ENCODE measurements at places on chromosomes 5 and 9. TPM values are rescaled to one million over a fixed set of nuclear protein-coding genes. Genes with fewer than 3 reads are reported as not detected.

DNA sequence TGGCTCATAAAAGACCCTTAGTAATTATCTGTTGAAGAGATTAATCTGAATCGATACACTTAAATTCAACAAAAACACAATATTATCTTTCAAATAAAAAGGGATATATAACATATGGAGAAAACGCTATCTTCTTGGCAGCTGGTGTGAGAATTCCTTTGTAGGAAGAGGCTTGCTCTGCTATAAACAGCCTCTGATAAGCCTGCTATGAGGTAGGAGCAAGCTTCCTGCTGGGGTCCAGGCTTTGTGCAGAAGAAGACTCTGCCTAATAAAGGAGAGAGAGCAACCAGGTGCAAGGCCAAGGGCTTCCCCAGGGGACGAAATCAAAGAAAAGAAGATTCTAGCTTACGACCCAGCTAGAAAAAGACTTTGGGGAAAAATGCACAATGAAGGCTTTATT, 43.3 kb upstream of the SSBP2 start:
- DNase-seq, result no peak

- no peak for DNase-seq
Observed at GRCh38 chr5:173634465-173634983, 18.1 kb upstream of the BOD1 start.

DNA sequence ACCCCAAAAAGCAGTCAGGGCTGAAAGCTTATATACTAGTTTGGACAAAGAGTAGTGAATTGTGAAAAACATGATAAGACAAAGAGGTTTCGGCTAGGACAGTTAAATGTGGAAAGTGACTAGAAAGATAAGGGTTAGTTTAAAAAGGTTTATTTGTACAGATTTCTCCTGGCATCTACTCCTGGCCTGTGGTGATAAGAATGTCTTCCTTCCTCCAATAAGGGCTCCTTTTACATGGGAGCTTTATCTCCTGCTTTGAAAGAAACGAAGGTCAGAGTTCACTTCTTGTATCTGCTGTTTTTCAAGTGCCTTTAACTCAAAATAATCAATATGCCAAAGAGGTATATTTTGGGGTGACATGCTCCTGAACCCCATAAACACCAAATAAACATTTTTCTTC, 776.1 kb upstream of the COX7C start:
- DNase-seq, result no peak

DNA sequence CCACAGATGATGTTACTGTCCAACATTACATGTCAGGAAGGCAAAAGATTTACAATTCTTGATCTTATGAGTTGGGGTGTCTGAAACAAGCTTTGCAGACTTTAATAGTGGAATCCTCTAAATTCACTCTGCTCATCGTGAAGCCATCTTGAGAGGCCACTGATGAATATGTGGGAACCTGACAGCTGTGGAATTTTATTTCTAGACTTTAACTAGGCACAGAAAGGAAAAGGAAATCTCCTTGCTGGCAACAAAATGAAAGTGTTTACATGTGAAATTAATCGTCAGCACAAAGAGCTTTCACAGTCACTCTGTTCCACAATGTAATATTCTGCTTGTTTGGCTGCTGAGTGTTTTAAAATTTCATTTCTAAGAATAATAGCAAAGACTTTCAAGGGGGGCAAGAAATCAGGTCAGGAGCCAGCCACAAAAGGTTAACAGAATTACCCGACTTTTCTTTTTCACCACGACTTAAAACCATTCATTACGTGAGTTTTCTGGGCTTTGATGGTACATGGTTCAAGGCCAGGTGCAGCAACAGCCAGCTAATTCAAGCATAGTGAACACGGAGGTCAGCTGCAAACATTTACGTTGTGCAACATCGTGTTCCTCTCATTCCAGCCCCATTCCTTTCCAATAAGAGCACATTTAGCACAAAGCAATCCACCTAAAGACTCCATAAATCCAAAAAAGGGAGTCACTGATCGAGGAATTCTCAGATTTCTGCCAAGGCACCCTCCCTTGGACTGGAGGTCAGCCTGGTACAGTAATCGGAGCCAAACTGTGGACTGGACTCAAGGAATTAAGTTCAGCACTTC, 14.6 kb downstream of the NREP start:
- DNase-seq, result no peak

GRCh38 chr5:7714697-7715096, 136.2 kb downstream of the CFAP90 start:
- DNase-seq, result no peak

GRCh38 chr5:98482321-98483300, 290.9 kb upstream of the RGMB start:
- DNase-seq, result no peak

GRCh38 chr9:131524665-131525315, 6.3 kb downstream of the UCK1 start:
- DNase-seq, result no peak

- DNase-seq, result no peak
Observed at GRCh38 chr9:136385015-136385414, 11.5 kb upstream of the CARD9 start.

- DNase-seq, result no peak
Observed at GRCh38 chr9:76020652-76021051, 130.2 kb downstream of the PCSK5 start.

DNA sequence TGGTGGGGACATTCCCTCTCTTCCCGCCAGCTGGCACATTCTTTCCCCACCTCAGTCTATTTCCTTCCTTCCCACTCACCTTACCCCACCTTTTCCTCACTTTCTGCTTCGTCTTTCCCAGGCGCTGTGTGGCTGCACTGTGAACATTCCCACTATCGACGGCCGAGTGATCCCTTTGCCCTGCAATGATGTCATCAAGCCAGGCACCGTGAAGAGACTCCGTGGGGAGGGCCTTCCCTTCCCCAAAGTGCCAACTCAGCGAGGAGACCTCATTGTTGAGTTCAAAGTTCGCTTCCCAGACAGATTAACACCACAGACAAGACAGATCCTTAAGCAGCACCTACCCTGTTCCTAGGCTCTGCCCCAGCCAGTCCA, 7.3 kb downstream of the DNAJB5 start:
- peak; percentile 36 for DNase-seq

- no peak for DNase-seq
Observed at GRCh38 chr9:76629205-76629990, 134.8 kb upstream of the PCA3 start.

DNA sequence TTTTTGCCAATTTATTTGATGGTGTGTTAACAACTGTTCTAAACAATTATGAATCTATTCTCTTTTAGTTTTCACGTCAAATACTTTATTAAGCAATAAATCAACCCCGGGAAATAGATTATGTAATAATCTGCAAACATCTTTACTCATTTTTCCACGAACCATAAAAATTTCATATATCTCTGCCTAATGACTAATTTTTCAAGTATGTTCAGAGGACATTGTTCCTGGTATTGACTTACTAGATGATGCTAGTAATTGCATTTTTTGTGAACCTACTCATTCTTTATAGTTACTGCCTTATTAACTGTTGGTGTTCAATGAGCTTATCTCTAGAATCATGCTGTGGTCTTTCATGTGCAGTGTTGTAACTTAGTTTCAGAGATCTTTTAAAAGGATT, 41.0 kb upstream of the FBN2 start:
- no peak for DNase-seq

GRCh38 chr9:23464275-23464674, 361.8 kb downstream of the ELAVL2 start:
- DNase-seq, result no peak

DNA sequence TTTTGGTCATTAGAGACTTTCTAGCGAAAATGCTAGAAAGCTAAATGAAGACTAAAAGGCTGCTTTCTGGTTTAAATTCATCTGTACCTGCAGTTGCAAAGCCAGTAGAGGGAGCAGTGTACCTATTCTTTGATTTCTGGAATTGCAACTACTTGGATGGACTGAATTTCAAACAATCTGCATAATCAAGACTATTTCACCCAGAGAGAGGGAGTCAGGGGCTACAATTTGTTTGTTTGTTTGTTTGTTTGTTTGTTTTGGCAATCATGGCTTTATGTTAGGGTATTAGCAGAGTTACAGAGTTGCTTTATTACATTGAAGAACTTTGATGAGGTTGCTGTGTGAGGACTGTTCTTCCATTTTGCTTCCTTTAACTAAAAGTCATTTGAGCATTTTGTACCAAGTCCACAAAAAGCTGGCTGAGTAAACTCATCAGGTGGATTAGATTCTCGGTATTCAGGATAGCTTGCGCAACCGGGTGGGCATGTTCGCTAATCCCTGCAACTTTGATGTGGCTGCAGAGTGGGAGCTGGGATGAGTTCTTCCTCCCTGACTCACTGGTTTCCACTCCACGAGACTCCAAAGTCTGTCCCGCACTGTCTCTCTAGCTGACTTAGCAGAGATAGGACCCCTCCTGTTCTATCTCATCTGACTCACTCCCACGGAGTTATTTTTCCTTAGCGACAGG, 80.0 kb upstream of the TUT7 start:
- DNase-seq, result peak; percentile 86

GRCh38 chr9:121169094-121169601, 32.5 kb downstream of the RAB14 start:
- peak; percentile 30 for DNase-seq

DNA sequence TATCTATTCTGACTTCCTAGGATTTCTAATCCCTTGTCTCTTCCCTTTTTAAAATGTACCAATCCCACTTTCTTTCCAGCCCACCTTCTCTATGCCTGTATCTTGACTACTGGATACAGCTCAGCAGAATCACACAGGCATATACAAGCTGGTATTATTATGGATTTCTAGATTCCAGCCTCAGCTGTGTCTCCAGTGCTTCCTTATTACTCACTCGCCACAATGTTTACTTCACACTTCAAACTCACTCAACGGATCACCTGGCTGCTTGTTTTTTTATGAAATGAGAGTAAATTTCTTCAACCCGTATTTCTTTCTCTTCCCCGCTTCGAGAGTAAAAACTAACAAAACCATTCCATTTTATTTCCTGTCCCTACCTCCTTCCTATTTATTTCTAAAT, 38.8 kb downstream of the CWC27 start:
- DNase-seq, result no peak

GRCh38 chr5:154174091-154174490, 16.4 kb upstream of the GALNT10 start:
- DNase-seq, result no peak

- no peak for DNase-seq
Observed at GRCh38 chr9:69818750-69819345, 1.8 kb upstream of the CFAP95 start.

GRCh38 chr5:52811067-52811749, 23.5 kb downstream of the ITGA1 start:
- no peak for DNase-seq

DNA sequence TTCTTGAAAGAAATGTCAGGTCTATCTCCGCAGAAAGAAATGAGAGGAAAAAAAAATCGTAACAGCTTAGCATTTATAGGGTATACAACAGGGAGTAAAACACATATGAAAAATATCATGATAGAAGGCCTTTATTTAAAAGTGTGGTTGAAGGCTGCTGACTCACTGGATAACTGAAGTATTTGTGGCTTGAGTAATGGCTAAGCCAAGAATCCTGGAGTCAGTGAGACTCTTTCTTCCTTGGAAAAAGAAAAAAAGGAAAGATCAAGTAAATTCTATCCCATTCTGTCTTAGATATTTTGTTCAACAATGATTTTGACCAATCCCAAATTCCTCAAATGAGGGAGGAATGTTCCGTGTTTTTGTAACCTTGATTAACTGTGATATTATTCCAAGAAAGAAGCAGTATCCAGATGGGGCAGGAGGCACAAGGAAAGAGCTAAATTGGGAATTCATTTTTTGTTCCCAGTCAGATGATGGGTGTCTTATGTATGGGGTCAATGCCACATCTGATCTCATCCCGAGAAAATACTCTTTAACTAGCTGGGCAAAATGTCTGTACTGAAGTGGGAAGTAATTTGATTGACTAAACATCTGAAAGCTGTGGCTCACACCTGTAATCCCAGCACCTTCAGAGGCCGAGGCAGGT, 64.3 kb upstream of the MYO10 start:
- DNase-seq, result no peak

DNA sequence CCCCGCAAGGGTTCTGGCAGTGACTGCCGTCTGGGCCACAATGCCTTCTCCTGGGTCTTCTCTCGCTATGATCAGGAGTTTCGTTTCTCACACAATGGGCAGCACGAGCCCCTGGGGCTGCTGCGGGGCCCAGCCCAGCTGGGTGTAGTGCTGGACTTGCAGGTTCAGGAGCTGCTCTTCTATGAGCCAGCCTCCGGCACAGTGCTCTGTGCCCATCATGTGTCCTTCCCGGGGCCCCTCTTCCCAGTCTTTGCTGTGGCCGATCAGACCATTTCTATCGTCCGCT, 7.0 kb downstream of the HDHD3 start:
- no peak for DNase-seq

DNA sequence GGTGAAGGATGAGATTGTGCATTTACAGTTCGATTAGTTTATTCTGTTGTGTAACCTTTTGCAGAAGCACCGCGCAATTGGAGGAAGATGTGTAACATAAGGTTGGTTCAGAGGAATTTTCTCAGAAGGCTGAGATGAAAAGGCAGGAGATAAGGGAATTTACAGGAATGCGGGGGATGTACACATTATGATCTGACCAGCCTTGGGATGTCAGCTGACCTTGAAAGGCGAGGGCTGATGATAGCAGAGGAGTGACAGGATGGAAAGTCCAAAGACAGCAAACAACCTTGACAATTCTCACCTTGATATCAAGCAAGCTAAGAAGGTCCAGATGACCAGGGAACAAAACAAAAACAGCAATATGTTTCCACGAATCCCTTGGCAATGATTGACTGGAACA, 88.8 kb downstream of the OTULIN start:
- no peak for DNase-seq

DNA sequence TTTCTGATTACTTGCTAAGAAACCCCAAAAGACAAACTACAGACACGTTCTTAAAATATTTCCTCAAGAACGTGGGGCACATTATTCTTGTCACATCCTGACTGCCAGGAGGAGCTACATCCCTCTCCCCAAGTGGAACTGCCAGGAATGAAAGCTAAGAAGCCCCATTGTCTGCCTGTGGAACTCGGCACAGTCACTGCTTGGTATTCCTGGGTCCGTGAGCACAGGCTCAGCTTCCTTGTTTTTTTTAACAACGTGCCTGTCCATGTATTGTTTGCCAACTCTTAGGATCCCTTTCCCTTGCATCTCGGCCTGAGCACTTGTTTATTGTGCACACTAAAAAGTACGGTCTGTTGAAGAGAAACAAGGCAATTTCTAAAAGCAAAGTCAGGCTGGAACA, 47.0 kb upstream of the SELENOP start:
- DNase-seq, result peak; percentile 25

Gene GMCL2
- total RNA-seq, result not detected

Gene ADAM19
- total RNA-seq, result 1.2 TPM

Gene CCDC180
- 4.1 TPM for total RNA-seq

Gene AIF1L
- total RNA-seq, result 18.4 TPM

Gene OR13J1
- total RNA-seq, result not detected

Gene ITGA1
- 145 TPM for total RNA-seq

Gene LTC4S
- 5.0 TPM for total RNA-seq

Gene NIM1K
- total RNA-seq, result 3.5 TPM

Gene CMBL
- 23.1 TPM for total RNA-seq

Gene WWC1
- 82.6 TPM for total RNA-seq

Measured in stomach (tissue), 19 donors.